Motor neuron (in vitro differentiated cells): ENCODE measurements at places on chromosomes 6 and 20. TPM values are rescaled to one million over a fixed set of nuclear protein-coding genes. Genes with fewer than 3 reads are reported as not detected.
A peak's percentile ranks its signal among the peaks of the same experiment; 100 is the strongest.

- ATAC-seq = no peak
Measured at GRCh38 chr20:46240065-46240464, 68.2 kb downstream of the CDH22 start.

DNA sequence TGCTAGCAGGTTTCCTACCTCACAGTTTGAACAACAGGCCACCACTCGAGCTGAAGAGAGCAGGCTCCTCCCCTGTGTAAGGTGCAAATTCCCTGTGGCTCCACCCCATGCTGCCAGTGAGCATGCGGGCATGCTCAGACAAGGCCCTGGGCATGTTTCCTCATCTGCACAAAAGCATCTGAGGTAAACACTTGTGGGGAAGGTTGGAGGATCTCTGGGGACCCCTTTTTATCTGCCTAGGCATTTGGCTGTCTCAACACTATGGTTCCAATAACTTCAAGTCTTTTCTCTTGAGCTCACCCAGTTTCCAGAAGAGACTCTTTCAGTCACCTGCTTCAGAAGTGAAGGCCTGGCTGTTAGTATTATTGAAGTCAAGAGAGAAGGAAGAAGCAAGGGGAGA lies 9.4 kb downstream of the C6orf58 start:
- no peak for ATAC-seq

- ATAC-seq = no peak
Measured at GRCh38 chr6:15260099-15260821, 14.4 kb downstream of the JARID2 start.

DNA sequence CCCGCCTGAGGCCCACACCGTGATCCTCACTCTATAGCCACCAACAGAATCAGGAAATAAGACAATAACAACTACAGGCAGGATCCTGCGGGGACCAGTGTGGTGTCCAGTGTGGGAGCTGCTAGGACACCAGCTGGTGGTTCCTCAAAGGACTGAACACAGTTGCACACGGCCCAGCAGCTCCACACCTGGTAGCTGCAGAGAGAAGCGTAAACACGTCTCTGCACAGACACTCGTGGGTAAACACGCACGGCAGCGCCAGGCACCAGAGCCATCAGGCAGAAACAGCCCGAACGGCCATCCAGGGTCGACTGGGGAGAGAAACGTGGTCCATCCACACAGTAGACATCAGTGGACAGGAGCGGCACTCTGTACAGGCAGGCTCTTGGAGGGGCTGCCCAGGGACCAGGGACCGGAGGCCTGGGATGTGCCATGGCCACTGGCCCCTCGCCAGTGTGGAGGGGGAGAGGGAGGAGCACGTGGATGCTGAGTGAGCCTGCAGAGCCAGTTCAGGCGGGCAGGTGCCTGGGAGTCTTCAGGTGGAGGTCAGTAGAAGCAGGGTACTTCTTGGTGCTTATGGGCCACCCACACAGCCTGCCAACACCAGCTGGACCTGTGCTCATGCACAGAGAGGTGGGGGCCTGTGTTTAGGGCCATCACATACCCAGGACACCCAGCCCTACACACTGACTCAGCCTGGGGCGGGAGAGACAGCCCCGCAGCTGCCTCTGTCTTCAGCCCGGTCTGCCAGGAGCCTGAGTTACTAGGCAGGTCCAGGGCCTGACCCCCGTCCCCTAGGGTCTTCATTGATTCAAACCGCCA lies 7.4 kb upstream of the LAMA5 start:
- ATAC-seq = peak; percentile 34

BHLHE23 gene
- not detected in 2 replicates for total RNA-seq

EFCAB8 gene
- total RNA-seq = 0.17 and 0.23 TPM in 2 replicates

DNA sequence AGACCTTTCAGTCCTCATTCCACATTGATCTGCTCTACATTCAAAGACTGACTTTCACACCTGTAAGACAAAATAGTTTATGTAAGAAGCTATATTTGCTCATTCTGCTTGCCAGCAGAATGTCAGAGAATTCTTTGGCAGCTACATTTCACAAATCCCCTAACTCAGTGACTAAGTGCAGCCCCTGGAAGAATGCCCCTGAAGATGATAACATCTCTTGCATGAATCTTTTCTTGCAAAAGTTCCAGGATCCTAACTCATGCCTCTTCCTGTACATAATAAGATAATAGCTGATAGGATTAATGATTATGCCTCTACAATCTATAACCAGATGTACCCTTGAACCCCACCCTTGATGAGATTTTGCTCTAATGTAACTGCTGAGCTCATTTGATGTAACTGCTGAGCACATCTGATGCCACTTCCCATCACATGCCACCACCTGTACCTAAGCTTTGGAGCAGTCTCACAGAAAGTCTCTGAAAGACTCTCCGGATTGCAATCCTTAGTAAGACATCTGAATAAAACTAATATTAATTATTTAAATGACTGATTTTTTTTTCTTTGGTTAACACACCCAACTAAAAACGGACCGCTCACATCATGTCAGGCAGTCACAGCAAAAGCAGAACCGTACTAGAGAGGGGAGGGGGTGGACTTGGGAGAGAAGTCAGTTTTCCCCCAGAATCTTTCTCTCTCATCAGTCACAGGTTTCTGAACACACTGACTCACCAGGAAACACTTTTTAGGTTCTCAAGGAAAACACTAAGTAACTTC lies 684 bp upstream of the DNAH8 start:
- no peak for ATAC-seq

MMUT gene
- total RNA-seq = 30.9 and 31.2 TPM in 2 replicates

- ATAC-seq = no peak
Measured at GRCh38 chr20:43495388-43495787, 12.1 kb upstream of the L3MBTL1 start.

UST gene
- total RNA-seq = 4.7 and 5.7 TPM in 2 replicates

DNA sequence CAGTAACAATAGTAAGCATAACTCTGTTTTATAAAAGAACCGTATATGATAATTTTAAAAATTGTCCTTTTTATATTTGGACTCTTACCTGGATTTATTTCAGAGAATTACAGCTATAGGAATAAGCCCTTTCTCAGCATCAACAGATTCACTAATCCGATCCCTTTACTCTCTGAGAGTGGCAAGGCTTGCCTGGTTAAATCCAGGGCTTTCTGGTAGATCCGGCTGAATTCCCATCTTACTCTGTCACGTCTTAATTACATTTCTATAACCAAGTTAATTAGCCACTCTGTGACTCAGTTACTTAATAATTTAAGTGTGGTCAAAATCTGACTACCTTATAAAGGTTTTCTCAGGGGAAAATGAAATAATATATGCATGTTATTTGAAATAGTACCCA lies 294.7 kb downstream of the FRK start:
- ATAC-seq = no peak

MMP24 gene
- 0.94 and 1.4 TPM in 2 replicates for total RNA-seq

- peak; percentile 1 for ATAC-seq
Measured at GRCh38 chr20:49276161-49276960, 1.5 kb downstream of the ZNFX1 start.

C6orf52 gene
- 1.8 TPM in 1 of 2 replicates, not detected in the other for total RNA-seq

GRCh38 chr20:41398408-41398807 lies 31.8 kb upstream of the EMILIN3 start:
- ATAC-seq = no peak

- no peak for ATAC-seq
Measured at GRCh38 chr6:110949679-110950285, 8.7 kb upstream of the GTF3C6 start.

DNA sequence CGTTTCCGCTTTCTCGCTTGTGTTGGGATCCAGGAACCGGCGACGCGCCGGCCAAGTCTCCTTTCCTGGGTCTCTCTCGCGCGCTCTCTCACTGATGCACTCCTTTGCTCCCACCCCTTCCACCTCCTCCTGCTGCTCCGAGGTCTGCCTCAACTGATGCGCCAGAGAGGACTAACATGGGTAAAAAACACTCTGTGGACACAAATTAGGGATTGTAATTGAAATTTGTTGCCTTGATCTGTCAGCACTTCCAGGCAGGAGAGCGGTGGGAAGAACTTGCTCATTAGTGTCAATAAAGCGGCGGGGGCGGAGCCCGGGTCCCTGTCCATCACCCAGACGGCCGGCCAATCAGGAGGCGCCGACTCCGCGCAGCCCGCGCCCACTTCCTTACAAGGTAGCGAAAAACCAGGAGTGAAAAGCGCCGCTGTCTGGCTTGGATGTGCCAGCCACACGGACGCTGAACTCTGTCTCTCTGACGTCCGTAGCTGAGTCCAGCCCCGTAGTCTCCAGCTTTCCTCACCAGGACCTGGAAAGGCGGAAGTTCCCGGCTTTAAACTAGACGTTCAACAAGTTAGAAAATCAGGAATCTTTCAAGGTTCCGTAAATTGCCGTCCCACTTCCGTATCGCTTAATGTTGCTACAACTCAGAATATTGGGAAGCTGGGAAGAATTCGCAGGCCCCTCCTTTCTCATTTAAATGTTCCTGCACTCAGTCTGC lies at the start of gene TBX18:
TBX18 (minus strand) TSS at position 267 of the 718 bp plus-strand sequence. CDS start 417 bp downstream, outside the sequence.
- peak; percentile 77 for ATAC-seq

GRCh38 chr6:11830105-11830504 lies 51.5 kb upstream of the ADTRP start:
- no peak for ATAC-seq

DNA sequence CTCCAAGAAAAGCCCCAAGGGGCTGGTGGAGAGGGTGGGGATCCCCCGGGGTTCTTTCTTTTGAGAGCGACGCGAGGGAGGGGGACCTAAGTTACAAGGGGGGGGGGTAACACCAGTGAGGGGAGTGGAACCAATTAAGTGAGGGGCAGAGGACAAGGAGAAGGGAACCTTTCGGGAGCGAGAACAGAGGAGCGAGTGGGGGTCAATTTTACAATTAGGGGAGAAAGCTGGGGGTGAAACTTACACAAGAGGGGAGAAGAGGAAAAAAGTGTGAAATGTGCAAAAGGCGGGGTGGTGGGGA lies 548 bp downstream of the SALL4 start:
- ATAC-seq = peak; percentile 6

GRCh38 chr6:31663961-31664789 lies 622 bp downstream of the GPANK1 start:
- ATAC-seq = peak; percentile 4

DNA sequence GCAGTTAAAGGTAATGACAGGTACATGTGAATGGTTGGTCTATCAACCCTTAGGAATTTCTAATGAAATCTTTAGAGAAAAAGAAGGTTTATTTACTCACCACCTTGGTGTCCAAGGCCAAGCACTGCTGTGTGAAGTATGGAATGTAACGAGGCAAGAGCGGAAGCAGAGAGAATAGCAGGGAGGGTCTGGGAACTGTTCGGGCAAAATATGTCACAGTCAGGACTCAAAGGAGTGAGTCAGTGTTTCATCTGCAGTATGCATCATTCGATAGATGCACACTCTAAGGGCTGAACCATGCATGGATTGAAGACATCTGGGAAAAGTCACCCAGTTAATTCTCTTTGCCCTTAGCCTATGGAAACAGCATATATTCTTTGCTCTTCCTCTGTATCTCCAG lies 33.2 kb downstream of the ADGRF5 start:
- no peak for ATAC-seq

DNA sequence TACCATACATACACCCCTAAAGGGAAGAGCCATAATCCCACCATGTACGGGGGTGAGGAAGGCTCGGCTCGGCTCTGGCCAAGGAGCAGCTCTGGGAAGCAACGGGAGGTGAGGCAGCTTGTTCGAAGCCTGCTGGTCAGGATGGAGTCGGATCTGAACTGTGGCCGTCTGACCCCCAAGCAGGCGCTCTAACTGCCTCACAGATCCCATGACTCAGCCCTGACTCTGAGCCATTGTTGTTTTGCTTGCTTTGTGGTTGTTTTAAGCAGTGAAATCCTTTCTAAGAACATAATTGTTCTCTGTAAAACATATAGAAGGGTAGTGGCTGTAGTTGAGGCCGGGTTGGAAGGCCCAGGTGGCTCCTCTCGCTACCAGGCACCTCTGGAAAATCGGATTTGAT lies 10.9 kb downstream of the C6orf132 start:
- ATAC-seq = no peak

- ATAC-seq = no peak
Measured at GRCh38 chr20:62805711-62806382, 1.2 kb downstream of the OGFR start.

- peak; percentile 69 for ATAC-seq
Measured at GRCh38 chr20:33401921-33402369, 626 bp upstream of the CDK5RAP1 start.

GRCh38 chr6:100173211-100173610 lies 179.2 kb upstream of the MCHR2 start:
- ATAC-seq = no peak

- no peak for ATAC-seq
Measured at GRCh38 chr6:141957271-141957670, 175.5 kb upstream of the GJE1 start.

DNA sequence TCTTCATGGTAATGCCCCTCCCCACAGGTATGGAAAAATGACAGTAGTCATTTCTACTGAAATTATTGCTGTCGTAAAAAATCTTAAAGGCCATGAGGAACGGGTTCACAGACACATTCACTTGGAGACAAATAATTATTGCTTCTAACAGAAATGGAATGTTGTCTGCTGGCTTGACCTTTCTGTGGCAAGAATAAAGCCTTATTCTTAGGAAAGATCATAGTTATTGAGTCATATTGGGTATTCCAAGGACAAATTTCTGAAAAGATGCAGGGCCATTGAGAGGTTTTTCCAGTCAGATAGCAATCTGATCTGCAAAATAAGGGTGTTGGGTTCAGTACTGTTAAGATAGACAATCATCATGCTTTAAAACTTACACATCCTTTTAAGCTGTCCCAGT lies 29.2 kb downstream of the AKAP7 start:
- no peak for ATAC-seq

DNA sequence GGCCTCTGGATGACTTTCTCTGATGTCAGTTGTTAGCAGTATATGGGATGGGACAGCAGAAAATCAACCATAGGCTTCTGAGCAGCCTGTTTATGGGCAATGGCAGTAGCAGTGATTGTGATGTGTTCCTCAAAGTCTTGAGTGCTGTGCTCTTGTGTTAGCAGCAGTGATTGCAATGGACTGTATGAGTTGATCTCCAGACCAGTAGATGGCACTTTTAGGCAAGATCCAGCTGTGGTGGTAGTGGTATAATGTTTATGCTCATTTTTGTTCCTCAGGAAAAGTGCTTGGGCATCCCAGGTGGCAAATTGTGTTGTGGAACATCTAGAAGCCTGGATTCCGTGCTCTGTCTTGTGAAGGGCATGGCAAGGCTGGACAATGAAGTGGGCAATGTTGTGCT lies 181.6 kb upstream of the SYNCRIP start:
- ATAC-seq = no peak

- ATAC-seq = peak; percentile 31
Measured at GRCh38 chr6:32852844-32853540, 512 bp downstream of the TAP1 start.

- no peak for ATAC-seq
Measured at GRCh38 chr6:311679-312220, 19.5 kb downstream of the DUSP22 start.

DNA sequence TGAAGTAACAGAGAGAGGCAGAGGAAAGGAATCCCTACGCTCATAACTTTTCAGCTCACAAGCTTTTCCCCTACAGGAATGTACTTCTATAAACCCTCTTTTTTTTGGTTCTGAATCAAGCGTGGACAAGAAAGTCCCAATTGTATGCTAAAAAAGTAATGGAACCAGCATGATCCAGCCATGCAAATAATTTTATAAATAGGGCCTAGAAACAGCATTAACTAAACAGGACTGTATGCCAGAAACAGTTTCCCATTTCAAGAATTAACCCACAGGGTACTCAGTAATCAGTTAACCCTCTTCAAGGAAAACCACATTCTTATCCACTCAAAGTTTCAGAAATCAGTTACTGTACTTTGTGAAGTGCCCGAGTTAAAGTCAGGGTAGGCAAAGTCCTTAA lies 87.0 kb upstream of the HMGCLL1 start:
- no peak for ATAC-seq
